ENCODE measurements at places on chromosomes 12 and 14.

GRCh38 chr12:45415393-45415817 lies 199.5 kb downstream of the ANO6 start:
- DNase-seq = peak; percentile 48

DNA sequence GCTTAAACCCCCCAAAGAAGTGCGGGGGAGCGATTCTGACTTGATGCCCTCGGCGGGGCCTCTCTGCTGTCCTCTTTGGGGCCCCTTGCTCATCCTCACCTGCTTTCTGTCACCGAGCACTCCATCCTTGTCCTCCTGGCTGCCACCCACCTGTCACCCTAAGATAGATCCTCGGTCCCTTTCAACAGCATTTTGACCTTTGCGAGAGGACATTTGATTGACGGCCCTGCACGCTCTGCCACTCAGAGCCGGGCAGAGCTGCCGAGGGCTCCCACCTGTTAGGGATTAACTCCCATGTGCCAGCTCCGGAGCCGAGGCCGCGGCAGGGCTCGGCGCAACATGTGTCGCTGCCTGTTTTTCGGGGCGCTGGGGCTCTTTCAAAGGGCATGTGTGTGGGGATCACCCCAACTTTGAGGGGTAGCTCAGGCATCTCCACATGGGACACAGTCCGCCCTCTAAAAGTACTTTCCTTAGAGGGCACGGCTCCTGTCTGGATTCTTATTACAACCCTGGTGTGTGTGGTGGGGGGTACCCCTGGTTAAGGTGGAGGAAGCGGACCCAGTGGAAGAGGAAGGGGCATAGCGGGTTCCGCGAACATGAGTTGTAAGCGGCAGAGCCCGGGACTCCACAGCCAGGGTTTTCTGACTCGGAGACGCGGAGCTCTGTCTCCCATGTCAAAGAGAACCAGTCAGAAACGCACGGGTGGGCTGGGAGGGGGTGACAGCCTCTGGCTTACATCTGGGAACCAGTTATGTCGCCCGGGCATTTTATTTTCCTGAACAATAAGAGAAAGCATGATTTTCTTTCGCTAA lies 811 bp upstream of the MEG3 start:
- DNase-seq = no peak

GRCh38 chr12:10301103-10301502 lies 6.6 kb upstream of the KLRD1 start:
- DNase-seq = no peak

DNA sequence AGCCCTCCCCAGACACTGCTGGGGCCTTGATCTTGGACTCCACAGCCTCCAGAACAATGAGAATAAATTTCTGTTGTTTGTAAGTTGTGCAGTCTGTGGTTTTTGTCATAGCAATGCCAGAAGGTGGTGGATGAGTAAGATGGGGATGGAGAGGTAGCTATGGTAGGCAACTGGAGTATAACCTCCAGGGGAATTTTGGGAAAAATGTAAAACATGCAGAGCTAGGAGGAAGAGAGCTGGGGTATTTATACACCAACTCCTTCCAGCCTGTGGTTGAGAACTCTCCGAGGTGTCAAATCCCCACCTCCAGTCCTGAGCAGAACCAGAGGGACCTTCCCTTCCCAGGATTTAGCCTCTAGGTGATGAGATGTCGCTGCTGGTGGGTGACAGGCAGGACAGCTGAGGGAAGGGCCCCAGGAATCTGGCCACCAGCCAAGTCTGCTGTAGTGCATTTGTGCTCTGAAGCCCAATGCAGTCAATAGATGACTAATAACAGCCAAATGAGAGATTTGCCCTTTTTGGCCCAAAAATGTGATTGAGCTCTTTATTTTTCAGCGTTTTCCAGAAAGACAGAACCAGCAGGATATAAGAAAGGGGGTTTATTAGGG lies 19.1 kb upstream of the CEP170B start:
- no peak for DNase-seq

- DNase-seq = no peak
Observed at GRCh38 chr12:50515587-50515986, 10.8 kb downstream of the DIP2B start.

- DNase-seq = no peak
Observed at GRCh38 chr12:18975933-18976332, 153.6 kb upstream of the PLEKHA5 start.

DNA sequence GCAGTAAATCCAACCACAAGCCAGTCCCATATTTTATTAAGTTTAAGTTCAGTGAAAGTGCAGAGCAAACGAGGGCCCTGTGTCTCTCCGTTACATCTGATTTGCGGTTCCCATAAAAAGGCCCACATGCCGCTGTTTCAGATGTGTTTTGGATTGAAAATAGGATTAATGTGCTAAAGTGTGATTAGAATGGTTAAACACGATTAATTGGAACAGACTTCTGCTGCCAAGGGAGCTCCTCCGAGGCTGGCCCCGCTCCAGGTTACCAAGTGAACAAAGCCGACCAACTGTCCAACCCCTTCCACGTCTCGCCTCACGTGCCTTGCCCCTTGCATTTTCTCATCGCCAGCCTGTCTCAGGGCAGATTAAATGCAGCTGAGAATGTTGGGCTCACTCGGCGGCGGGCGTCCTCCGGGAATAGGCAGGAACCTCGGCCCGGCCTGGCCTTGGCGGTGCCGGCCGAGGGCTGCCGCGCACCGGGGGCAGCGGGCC lies 166.5 kb upstream of the GSC start:
- DNase-seq = peak; percentile 86

- DNase-seq = no peak
Observed at GRCh38 chr14:32166029-32166428, 35.8 kb upstream of the RNU6-7 start.

DNA sequence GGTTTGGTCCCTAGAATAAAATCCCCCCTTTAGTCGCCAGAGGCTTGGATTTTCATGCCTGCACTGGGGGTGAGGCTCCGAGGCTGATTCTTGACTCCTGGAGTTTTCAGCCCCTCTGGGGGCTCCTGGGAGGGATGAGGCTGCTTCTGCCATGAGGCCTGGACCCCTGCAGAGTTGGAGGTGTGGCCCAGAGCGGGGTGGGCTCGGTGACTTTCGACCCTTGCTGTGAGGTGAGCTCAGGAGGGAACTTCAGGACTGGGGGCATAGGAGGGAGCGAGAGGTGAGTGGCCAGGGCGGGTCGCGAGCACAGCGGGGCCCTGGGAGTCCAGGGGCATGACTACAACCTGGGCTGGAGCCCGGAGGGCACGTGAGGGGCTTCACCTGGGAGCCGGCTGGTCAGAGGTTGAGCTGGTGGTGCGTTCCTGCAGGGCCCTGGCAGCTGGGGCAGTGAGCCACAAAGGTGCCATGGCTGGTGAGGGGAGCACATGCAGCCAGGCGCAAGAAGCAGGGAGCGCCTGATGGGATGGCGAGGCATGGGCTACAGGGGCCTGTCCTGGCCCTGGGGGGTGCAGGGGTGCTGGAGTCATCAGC lies 168.2 kb downstream of the KIF26A start:
- peak; percentile 8 for DNase-seq

- DNase-seq = peak; percentile 64
Observed at GRCh38 chr14:94689218-94689984, 77.2 kb downstream of the SERPINA3 start.

DNA sequence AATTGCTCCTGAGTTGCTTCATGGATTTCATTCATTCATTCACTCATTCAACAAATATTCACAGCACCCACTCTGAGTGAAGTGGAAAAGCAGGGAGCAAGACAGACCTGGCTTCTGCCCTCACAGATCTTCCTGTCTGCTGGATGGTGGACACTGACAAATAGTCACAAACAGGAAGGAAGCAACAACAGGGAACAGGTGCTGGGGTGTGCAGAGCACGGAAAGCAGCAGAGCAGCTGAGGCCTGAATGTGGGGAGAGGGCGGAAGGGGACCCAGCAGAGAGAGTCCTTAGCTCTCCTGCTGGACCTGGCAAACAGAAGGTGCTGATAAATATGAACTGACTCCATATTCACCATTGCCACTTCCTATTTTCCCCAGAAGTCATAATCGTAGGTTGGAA lies 54.4 kb downstream of the SETD3 start:
- no peak for DNase-seq

DNA sequence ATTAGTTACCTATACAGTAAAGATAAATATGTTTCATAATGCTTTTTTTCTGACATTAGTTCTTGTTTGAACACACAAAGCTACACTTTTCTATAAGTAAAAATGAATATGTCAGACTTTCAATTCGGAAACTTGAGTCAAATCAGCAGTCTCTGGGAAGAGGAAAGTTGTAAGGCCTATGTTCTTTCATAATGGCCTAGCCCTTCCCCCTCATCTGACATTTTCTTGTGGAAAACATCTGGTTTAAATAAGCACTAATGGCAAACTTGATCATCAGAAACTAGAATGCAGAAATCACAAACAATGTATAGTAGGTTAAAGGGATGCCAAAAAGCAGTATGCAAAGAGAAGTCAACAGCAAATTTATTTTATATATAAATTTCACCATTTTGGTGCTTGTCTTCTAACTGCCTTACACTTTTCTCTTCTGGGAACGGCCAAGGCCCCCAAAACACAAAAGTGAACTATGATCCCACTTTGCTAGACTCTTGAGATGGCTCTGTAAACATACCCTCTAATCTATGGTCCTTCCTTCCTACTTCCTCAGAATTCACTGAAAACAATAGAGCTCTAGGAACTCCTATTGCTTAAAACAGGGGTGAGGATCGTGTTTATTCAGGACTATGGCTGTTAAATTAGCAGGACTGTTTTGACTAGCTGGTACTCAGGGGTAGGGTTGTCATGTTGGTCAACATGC lies 444.1 kb downstream of the RAD51B start:
- DNase-seq = no peak

GRCh38 chr14:76720382-76720813 lies 40.9 kb upstream of the VASH1 start:
- peak; percentile 83 for DNase-seq

DNA sequence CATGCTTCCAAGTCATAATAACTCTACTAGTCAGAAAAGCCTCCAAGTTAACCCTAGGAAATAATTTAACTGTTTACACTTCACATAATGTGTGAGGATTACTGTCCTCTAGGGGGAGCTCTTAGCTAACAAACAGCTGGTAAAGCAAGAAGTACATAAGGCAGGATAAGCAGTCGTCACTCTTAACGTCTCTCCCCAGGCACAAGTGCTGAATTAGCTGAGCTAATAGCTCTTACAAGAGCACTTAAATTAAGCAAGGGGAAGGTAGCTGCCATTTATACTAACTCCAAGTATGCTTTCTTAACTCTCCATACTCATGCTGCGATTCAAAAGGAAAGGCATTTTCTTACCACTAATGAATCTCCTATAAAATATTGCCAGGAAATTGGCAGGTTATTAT lies 79.3 kb upstream of the TSPAN11 start:
- no peak for DNase-seq

DNA sequence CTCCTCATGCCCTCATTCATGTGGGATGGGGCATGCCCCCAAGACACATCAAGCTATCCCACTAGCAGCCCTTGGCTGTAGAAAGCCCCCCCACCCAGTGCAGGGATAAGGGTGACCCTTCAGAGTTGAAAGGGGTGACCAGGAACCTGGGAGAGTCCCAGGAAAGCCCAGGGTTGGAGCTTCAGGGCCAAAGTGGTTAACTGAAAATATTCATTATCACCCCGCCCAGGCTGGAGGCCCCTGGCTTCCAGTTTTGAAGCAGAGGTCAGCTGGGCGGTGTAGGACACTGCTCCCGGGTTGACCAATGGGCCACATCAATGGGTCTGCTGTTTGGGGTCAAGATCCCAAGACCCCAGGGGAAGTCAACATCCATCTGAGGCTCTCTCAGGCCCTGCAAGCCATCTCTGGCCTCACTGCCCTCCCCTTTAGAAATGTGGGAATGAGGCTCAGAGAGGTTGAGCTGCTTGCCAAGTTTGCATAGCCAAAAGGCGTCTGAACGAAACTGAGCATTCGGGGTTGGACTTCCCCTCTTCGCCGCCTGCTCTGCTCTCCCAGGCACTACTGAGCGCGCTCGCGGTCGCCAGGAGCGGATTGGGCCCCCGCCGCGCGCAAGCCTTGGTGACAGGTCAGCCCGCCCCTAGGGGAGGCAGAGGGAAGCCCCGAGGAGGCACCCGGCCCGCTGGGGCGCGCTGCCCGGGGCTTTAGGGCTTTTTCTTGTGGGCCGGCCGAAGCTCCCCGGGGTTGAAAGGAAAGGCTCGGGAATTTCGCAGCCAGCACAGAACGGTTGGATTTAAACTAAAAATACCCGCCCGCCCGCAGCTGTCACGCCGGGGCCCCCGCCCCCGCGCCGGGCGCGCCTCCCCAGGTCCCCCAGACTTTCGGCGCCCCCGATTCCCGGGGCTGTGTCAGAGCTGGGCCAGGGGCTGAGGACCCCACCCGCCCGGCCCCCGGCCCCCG lies 576 bp downstream of the SYNE3 start:
- DNase-seq = peak; percentile 75

DNA sequence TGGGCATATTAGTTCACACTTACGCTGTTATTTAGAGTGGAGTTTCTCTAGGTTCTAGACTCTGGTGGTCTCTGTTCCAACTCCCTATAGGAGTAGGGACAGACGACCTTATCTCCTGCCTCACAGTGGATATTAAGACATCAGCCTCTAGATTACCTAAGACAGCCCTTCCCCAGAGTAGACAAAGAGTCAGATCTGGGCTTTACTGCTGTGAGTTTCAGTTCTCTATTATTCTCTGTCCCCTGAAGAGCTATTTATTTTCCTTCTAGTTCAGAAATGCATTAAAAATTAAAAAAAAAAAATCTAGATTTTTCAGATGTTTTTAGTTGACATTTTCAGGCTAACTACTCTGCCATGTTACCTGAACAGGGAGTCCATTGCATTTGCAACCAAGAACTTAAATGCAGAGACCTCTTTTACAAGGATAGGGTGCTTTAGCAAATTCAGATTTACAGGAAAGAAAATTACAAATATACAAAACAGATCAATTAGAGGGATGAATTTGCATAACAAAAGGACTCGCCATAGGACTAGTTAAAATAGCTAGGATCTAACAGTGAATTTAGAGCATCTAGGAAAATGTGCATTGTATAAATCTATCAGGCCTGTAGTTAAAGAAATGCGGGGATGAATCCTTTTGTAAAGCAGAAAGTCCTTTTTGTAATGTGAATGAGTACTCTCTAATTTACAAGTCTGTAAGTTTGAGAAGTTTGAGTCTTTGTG lies 381.4 kb downstream of the APAF1 start:
- no peak for DNase-seq

GRCh38 chr14:69054030-69054429 lies 74.9 kb upstream of the ACTN1 start:
- no peak for DNase-seq

GRCh38 chr12:58026897-58027891 lies 85.8 kb downstream of the ATP23 start:
- no peak for DNase-seq

GRCh38 chr14:104265918-104266630 lies 127.7 kb downstream of the KIF26A start:
- DNase-seq = peak; percentile 42

DNA sequence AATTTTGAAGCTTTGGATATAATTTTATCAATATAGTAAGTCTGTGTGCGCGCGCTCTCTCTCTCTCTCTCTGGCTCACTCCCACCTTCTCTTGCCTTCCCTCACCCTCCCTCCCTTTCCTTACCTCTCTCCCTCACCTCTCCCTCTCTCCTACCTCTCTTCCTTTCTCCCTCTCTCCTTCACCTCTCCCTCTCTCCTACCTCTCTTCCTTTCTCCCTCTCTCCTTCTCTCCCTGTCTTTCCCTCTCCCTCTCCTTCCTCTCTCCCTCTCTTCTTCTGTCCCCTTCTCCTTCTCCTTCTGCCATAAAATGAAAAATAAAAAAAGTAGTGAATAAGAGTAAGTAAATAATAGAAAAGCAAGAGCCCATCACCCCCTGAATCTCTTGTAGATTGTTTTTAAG lies 9.0 kb upstream of the NUDT4 start:
- no peak for DNase-seq

- DNase-seq = no peak
Observed at GRCh38 chr12:93186131-93186530, 191.6 kb upstream of the NUDT4 start.

- DNase-seq = no peak
Observed at GRCh38 chr12:6471989-6472360, 1.5 kb upstream of the VAMP1 start.
